ENCODE measurements at places on chromosomes 16 and 17. TPM values are rescaled to one million over a fixed set of nuclear protein-coding genes. Genes with fewer than 3 reads are reported as not detected.

Gene ABCC11
- polyA plus RNA-seq = 0.12 TPM

- no peak for DNase-seq
- no peaks in the 10 kb centered on the region for H3K4me1 ChIP-seq
- H3K4me3 ChIP-seq = no peak overlapping the region
- H3K27me3 ChIP-seq = no peaks in the 10 kb centered on the region
These were observed 46.1 kb upstream of the MYOCD start for GRCh38 chr17:12619459-12620199.

- H3K27me3 ChIP-seq = peaks cover 4% of the 10 kb centered on the region
- H3K4me3 ChIP-seq = no peak overlapping the region
- DNase-seq = no peak
These were observed 137.2 kb downstream of the CYLD start for GRCh38 chr16:50878966-50879615.

- no peak overlapping the region for H3K4me3 ChIP-seq
- peaks cover 66% of the 10 kb centered on the region for H3K4me1 ChIP-seq
- no peaks in the 10 kb centered on the region for H3K27me3 ChIP-seq
- peak; percentile 31 for DNase-seq
- no peaks in the 10 kb centered on the region for H3K36me3 ChIP-seq
- peak overlapping the region; percentile 85 for H3K27ac ChIP-seq
These were observed 53.4 kb downstream of the PIMREG start for GRCh38 chr17:6497496-6498221.

GRCh38 chr16:89722392-89723278, 1.3 kb downstream of the ZNF276 start:
- peak overlapping the region; percentile 29 for H3K27ac ChIP-seq
- peak overlapping the region; percentile 79 for H3K4me3 ChIP-seq
- H3K4me1 ChIP-seq = peaks cover 28% of the 10 kb centered on the region
- DNase-seq = no peak

- H3K27ac ChIP-seq = peak overlapping the region; percentile 94
- H3K4me1 ChIP-seq = peaks cover 59% of the 10 kb centered on the region
- peaks cover 24% of the 10 kb centered on the region for H3K27me3 ChIP-seq
- peak overlapping the region; percentile 87 for H3K4me3 ChIP-seq
- no peak for DNase-seq
These were observed 3.0 kb upstream of the ACTG1 start for GRCh38 chr17:81515530-81516041.

GRCh38 chr16:12195296-12195695, 218.8 kb downstream of the SNX29 start:
- peaks cover 4% of the 10 kb centered on the region for H3K4me1 ChIP-seq
- no peak for DNase-seq
- no peaks in the 10 kb centered on the region for H3K27me3 ChIP-seq
- no peak overlapping the region for H3K27ac ChIP-seq
- H3K4me3 ChIP-seq = no peak overlapping the region

- no peak overlapping the region for H3K27ac ChIP-seq
- H3K27me3 ChIP-seq = no peaks in the 10 kb centered on the region
- H3K36me3 ChIP-seq = no peaks in the 10 kb centered on the region
- no peaks in the 10 kb centered on the region for H3K4me1 ChIP-seq
These were observed 5.9 kb upstream of the UTP6 start for GRCh38 chr17:31907342-31907962.

Measured in muscle of leg (tissue), 16 donors.